Fibroblast of the conjunctiva (primary cell): ENCODE measurements at places on chromosomes 3 and 15.

DNA sequence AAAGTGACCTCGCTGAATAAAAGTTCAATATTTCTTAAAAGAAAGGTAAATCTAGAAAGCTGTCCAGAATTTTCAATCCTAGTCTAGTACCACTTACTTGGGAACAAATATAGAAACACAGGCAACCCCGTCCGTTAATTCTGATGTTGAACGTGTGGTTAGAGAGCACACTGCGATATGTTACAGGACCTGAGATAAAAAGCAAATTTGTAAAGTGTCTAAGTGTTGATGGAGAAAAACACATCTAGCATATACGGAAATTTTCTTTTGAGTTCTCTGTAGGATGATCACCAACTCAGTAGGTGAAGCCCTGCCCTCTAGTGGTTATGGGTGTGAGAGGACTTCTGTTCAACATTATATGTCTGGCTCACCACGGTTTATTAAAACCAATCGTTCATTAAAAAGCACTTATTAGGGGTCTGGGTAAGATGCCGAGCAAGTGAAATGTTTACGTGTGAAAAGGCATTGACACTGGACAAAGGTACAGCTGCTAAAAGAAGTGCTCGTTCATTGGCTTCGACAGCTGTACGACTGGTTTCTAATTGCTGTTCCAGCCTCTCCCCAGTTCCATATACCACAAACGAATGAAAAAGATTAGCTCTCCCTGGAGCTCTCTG lies 1.0 kb upstream of the ATP2C1 start:
- peak; percentile 81 for DNase-seq

DNA sequence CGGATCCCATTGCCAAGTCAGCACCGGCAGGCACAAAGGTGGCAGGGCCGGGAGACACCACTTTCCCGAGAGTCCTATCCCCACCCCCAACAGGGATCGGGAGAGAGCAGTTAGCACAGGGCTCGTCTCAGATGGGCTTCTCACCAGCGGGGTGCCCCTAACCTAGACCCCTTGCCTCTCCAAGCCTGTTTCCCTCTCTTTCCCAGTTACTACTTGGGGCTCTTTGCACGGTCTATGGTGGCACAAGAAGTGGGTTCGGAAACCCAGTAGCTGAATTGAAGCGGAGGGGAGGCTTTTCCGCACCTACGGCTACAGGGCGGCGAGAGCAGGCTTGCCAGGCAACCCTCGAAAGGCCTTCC lies 383 bp upstream of the EFCC1 start:
- no peak for DNase-seq

- no peak for DNase-seq
These were observed 85.1 kb upstream of the MYRIP start for GRCh38 chr3:39724233-39724846.

GRCh38 chr15:80325206-80325605 lies 73.2 kb upstream of the CTXND1 start:
- DNase-seq, result no peak

DNA sequence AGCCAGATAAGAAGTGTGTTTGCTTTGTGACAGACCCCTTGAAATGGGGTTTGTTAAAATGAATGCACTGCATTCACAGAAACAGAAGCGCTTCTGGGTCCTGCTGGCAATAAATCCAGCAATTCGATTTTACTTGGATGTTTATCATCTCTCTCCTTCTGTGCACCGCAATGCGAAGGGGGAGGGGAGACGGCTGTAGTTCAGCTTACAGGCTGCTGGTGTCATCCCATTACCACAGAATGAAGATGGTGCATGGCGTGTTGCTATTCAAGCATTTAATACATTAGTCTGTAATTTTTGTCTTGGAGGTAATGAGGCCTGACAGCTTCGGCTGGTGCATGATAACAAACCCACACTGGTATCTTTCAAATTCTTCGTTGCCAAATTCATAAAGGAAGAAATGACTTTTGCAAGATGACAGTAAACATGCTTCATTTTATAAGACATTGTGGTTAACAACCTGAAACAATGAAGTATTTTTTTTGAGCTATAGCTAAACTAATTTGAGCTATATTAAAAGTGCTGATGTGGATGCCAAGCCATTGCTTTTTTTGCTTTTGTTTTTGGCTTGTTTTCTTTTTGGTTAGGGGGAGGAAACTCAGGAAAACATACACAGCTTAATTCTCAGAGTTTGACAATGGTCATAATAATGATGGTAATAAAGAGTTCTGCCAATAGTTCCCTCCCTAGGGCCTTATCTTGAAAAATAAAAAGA lies 418.3 kb downstream of the OTOL1 start:
- peak; percentile 69 for DNase-seq

GRCh38 chr3:170911051-170911450 lies 2.6 kb upstream of the EIF5A2 start:
- no peak for DNase-seq

DNA sequence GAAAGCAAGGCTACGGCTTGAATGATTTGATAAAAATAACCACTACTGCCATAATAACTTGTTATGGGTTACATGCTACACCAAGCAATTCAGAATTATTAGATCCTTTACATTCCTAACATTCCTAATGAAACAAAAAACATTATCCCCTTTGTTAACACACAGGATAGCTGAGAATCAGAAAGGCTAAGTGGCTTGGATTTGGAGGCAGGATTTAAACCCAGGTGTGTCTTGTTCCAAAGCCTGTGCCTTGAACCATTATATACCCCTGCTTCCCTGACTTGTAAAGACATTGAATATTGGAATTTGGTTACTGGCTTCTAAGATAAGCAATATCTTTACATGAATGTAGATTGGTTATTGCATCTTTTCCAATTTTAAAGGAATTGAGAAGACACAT lies 417.1 kb upstream of the GOLIM4 start:
- no peak for DNase-seq

- no peak for DNase-seq
These were observed 56.4 kb upstream of the NEO1 start for GRCh38 chr15:72995849-72996248.

DNA sequence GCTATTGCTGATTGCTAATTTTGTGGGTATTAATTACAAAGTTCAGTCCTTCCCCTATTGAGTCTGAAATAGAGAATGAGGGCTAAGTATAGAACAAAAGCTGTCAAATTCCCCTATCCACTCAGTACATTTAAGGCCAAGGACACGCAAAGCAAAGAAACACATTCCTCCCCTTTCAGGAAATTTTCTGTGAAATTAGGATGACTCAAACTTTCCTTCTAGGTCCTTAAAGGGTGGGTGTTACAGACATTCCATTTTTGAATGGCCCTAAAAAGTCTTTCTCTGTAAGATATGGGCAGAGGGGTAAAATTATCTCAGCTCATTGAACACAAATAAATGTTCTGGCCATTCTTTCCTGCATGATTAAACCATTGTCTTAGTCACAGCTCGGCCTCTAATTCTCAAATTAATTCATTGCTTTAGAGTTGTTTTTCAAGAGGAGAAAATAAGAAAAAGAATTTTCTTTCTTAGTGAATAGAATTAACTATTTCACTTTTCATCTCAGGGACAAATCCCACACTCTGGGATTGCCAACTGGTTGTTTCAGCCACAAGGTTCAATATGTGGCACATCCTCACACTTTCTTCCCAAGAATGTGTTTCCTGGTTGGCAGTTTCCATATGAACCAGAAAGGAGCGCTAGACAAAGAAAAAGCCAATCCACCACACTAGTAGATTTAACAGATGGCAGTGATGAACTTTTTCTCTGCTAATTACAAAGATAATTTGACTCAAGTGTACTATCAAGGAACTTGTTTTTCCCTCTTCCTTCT lies 424.1 kb downstream of the ZNF385D start:
- DNase-seq, result peak; percentile 36

DNA sequence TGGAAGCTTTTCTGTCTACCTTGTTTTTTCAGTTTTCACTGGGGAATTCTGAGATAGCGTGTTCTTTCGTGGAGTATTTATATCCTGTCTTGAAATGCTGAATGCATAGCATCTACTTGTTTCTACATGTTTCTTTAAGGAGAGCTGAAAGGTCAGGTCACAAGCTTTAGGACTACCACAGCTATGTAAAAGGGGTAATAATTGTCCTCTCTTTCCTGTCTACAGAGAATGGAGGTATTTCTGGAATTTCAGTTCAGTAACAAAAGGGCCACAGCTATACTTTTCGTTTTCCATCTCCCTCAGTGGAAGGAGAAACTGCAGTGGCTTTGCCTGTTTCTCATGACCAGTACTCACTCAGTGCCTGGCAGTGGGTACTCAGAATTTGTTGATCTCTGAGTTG lies 4.7 kb downstream of the INAFM2 start:
- DNase-seq, result no peak

GRCh38 chr15:84872009-84872910 lies 12.2 kb upstream of the SLC28A1 start:
- DNase-seq, result no peak
